ENCODE measurements at places on chromosomes 13 and 19. TPM values are rescaled to one million over a fixed set of nuclear protein-coding genes. Genes with fewer than 3 reads are reported as not detected.
A peak's percentile ranks its signal among the peaks of the same experiment; 100 is the strongest.

The SHISA7 gene
- not detected for total RNA-seq

The PPAN gene
- 20.9 TPM for total RNA-seq

The ZNF506 gene
- total RNA-seq: 8.0 TPM

The SCEL gene
- total RNA-seq: not detected

The LILRB4 gene
- not detected for total RNA-seq

The GJB2 gene
- total RNA-seq: not detected

The PALM3 gene
- total RNA-seq: 0.64 TPM

The CYP2F1 gene
- not detected for total RNA-seq

The CD33 gene
- total RNA-seq: 3.8 TPM

The PDE4C gene
- total RNA-seq: 0.15 TPM

The ZNF439 gene
- 18.3 TPM for total RNA-seq

GRCh38 chr13:51412431-51412830 is 40.4 kb downstream of the INTS6 start:
- no peak for DNase-seq

GRCh38 chr19:16125737-16126495 is 14.2 kb downstream of the RAB8A start:
- no peak for DNase-seq

GRCh38 chr13:105915146-105915850 is 620.2 kb downstream of the EFNB2 start:
- peak; percentile 27 for DNase-seq

DNA sequence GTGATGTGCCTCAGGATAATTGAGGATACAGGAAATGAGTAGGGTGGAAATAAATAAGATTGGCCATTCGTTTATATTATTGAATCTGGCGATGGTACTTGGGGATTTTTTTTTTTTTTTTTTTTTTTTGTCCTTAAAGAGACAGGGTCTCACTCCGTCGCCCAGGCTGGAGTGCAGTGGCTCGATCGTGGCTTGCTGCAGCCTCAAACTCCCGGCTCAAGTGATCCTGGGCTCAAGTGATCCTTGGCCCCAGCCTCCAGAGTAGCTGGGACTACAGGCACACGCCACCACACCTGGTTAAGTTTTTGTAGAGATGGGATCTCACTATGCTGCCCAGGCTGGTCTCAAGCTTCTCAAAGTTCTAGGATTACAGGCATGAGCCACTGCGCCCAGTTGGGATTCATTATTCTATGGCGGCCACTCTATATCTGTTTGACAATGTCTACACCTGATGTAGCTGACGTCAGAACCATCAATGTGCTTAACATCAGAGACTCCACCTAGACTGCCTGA is 2.7 kb upstream of the MAMSTR start:
- no peak for DNase-seq

- no peak for DNase-seq
These were observed 4.7 kb downstream of the CRLF1 start for GRCh38 chr19:18601875-18602274.

- DNase-seq: no peak
These were observed 10.3 kb upstream of the CACNG7 start for GRCh38 chr19:53898636-53899341.

GRCh38 chr13:91400063-91400399 is 1.6 kb downstream of the GPC5 start:
- DNase-seq: no peak

DNA sequence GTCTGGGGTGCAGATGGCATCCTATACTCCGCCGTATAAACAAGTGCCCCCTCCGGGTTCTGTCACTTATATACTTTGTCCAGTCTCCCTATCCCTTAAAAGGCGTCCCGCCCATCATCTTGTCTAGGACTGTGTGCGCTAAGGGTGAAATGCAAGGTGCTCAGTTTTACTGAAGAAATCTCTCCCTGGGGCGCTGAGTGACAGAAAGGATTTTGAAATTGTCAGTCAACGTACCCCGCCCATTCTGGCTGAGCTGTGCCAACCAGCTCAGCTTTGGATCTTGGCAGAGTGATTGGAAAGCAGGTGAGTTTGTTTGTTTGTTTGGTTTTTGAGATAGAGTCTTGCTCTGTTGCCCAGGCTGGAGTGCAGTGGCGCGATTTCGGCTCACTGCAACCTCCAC is 4.1 kb upstream of the TMEM161A start:
- DNase-seq: no peak

- no peak for DNase-seq
These were observed 17.2 kb upstream of the CFAP97D2 start for GRCh38 chr13:114161644-114162532.

GRCh38 chr13:48580185-48580803 is 47.4 kb upstream of the RCBTB2 start:
- peak; percentile 59 for DNase-seq

DNA sequence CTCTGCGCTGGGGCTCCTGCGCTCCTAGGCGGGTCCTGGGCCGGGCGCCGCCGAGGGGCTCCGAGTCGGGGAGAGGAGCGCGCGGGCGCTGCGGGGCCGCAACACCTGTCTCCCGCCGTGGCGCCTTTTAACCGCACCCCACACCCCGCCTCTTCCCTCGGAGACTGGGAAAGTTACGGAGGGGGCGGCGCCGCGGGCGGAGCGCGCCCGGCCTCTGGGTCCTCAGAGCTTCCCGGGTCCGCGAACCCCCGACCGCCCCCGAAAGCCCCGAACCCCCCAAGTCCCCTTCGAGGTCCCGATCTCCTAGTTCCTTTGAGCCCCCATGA is at the start of gene GJB2:
GJB2 (minus strand) TSS at position 103 of the 326 bp plus-strand sequence. CDS start 3,357 bp downstream, outside the sequence.
- DNase-seq: no peak

- peak; percentile 26 for DNase-seq
These were observed 60.1 kb upstream of the AKAP11 start for GRCh38 chr13:42211704-42212464.

DNA sequence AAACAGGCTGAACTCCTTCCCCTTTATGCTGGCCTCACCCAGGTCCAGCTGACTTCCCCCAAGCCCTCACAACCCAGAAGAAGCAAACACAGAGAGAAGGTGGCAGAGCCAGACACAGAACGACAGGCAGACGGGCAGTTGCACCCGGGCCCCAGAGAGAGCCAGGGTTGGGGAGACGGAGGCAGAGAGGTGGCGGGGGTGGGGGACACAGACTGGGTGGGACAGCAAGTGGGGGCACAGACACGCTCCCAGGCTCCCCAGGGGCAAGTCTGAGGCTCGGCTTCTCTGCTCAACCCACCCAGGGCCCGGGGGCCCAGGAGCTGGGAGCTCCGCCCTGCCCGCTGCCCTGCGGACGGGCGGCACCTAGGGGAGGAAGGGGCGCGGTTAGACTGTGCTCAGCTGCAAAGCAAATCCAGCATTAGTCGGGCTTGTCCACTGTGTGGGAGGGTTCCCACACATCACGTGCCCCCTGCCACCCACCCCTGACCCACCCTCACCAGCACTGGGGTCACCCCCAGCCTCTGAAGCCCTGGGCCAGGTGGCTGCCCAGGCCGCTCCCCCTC is 31.3 kb upstream of the ASF1B start:
- no peak for DNase-seq

DNA sequence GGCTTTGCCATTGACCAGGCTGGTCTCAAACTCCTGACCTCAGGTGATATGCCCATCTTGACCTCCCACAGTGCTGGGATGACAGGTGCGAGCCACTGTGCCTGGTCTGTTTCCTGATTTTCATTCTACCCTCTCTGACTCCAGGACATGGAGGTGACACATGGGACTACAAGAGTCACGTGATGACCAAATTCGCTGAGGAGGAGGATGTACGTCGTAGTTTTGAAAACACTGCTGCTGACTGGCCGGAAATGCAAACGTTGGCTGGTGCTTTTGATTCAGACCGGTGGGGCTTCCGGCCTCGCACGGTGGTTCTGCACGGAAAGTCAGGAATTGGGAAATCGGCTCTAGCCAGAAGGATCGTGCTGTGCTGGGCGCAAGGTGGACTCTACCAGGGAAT is 40.2 kb downstream of the NLRP5 start:
- no peak for DNase-seq

GRCh38 chr13:59166174-59166573 is 997.6 kb downstream of the DIAPH3 start:
- no peak for DNase-seq

- peak; percentile 12 for DNase-seq
These were observed 20.5 kb downstream of the ZNF607 start for GRCh38 chr19:37699057-37699456.

DNA sequence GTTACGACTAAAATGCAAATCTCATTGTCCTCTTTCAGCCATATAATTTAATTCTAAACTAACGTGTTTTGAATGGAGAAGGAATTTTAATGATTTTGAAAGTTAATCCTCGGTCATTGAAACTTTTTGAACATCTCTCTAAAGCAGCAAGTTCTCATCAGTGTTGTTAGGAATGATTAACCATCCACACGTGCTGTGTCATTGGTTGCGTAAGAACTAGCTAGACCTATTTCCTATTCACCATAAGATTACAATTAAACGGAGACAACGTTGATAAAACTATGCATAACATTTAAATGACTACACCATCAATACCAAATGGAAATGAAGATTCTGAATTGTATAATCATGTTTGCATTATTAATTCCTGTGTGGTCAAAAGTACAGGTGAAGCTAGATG is 155.6 kb upstream of the IRS2 start:
- DNase-seq: no peak

- no peak for DNase-seq
These were observed 74.9 kb downstream of the SIPA1L3 start for GRCh38 chr19:37981785-37982475.

DNA sequence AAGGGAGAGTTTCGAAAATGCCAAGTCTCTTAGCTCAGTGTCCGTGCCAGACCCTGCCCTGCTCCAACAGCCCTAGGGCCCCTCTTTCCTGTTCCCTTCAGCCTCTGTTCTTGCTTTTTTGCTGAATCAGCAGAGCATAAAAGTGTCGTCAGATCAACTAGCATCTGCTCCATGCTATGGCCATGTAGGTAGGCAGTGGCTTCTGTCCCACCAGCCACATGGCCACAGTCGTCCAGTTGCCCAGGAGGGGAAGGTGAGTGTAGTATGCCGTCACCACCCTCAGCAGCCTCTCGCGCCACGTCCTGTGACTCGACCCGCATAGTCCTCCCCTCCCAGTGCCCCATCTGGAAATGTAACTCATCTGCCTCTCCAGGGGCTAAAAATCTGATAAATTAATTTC is 50.9 kb upstream of the ATP11A start:
- DNase-seq: no peak

DNA sequence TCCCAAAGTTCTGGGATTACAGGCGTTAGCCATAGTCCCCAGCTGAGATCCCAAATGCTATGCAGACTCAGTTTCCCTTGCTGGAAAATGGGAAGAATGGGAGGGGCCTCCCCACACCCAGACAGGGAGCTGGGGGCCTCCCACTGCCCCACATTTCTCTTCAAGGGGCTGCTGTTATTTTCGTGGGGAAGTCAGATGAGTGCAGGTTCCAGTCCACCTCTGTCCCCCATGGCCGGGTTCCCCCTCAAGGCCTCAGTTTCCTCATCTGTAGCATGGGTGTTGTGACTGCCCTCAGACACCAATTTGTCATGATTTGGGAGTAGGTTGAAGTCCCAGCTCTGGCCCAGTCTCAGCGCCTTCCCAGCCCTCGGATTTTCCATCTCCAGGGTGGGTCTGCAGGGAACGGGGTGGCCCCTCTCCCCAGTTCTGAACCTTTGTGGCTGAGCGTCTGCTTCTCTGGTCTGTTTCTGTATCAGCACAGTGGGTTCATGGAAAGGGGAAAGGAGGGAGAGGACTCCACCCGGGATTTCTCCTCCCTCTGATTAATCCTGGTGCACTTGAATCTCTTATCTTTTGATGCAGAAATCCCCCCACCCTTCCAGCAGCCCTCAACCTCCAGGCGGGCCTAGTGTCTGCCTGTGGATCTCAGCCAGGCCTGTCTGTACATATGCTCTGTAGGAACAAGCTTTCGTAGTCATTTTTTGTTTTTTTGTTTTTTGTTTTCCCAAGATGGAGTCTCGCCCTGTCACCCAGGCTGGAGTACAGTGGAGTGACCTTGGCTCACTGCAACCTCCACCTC is 12.2 kb downstream of the NFIC start:
- DNase-seq: no peak

DNA sequence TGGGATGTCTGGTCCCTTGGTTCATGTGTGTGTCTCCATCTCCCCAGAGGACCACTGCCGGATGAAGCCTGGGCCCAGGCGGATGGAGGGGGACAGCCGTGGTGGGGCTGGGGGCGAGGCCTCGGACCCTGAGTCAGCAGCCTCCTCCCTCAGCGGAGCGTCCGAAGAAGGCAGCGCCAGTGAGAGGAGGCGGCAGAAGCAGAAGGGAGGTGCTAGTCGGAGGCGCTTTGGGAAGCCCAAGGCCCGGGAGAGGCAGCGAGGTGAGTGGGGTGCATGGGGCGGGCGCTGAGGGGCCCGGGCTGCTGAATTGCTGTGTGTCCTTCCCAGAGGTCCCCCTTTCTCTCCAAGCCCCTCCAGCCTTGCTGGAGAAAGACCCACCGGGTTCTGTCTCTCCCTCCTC is 3.2 kb downstream of the CCDC106 start:
- no peak for DNase-seq

- no peak for DNase-seq
These were observed 67.6 kb downstream of the TNFRSF19 start for GRCh38 chr13:23637829-23638228.
